ENCODE measurements at places on chromosomes 16 and 17. TPM values are rescaled to one million over a fixed set of nuclear protein-coding genes. Genes with fewer than 3 reads are reported as not detected.

PDIA2 gene
- not detected for total RNA-seq

DNA sequence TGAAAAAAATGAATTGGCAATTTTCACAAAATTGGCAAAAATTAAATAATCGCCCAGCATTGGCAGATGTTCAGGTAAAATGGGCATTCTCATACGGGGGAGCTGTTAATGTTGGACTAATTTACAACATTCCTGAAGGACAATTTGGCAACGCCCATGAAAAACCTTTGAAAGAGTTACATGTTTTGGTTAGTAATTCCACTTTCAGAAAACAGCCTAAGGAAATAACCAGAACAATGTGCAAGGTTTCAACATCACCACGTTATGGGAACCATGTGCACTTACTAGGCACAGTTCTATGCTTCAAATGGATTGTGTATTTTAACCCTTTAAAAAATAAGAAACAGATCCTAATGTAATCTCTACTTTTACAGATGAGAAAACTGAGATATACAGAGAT lies 62.7 kb downstream of the CDYL2 start:
- no peak for DNase-seq

GRCh38 chr17:17951524-17951923 lies 20.7 kb downstream of the TOM1L2 start:
- DNase-seq, result peak; percentile 6

DNA sequence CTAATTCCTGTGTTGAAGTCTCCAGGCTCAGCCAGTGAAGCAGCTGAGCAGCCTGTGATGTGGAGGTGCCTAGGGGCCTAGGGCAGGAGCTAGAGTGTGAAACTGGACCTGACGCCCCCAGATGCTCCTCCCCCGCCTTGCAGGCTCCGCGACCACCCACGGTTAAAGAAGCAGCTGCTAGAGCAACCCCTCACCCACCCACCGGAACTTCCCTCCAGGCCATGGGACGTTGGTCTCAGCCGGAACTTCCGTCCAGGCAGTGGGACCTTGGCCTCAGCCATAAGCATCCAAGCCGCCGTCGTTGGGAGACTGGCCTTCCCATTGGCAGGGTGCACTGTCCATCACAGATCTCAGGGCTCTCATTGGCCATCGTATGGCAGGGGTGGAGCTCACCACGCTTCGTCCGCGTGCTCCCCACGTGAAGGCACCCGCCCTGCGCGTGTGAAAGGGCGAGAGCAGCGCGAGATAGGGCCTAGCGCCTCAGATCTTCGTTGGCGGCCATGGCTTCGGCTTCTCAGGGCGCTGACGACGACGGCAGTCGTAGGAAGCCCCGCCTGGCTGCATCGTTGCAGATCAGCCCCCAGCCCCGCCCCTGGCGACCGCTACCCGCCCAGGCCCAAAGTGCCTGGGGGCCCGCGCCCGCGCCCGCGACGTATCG lies at the start of gene ADAD2:
Gene ADAD2 (plus strand): TSS at position 427 of the 658 bp plus-strand sequence. CDS start 74 bp downstream, at position 501.
- no peak for DNase-seq
